Body of pancreas (tissue), 4 donors: ENCODE measurements at places on chromosomes 3 and 15. TPM values are rescaled to one million over a fixed set of nuclear protein-coding genes. Genes with fewer than 3 reads are reported as not detected.
A peak's percentile ranks its signal among the peaks of the same experiment; 100 is the strongest.

- DNase-seq: no peak
These were observed 2.6 kb upstream of the CIB2 start for GRCh38 chr15:78133801-78134200.

GRCh38 chr3:169998668-169999131 is 32.1 kb downstream of the SEC62 start:
- DNase-seq: no peak

GRCh38 chr15:68797191-68797590 is 23.5 kb downstream of the ANP32A start:
- no peak for DNase-seq

- DNase-seq: no peak
These were observed 157.7 kb downstream of the SMAD6 start for GRCh38 chr15:66859688-66860253.

DNA sequence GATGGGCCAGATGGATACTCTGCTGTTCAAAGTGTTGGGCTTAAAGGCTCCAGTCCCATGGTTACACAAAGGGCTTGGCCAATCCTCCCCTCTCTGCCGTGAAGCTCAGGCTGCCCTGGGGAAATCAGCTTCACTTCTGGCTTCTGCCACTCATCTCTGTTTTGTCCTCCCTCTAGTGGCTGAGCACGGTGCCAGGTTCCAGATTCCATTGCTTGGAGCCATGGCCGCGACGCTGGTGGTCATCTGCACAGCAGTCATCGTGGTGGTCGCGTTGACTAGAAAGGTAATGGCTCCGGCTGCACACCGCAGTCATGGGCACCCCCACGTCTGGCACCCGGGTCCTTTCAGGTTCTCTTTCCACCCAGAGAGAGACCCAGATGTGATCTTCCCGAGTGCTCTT is 5.6 kb downstream of the TIGIT start:
- DNase-seq: no peak

DNA sequence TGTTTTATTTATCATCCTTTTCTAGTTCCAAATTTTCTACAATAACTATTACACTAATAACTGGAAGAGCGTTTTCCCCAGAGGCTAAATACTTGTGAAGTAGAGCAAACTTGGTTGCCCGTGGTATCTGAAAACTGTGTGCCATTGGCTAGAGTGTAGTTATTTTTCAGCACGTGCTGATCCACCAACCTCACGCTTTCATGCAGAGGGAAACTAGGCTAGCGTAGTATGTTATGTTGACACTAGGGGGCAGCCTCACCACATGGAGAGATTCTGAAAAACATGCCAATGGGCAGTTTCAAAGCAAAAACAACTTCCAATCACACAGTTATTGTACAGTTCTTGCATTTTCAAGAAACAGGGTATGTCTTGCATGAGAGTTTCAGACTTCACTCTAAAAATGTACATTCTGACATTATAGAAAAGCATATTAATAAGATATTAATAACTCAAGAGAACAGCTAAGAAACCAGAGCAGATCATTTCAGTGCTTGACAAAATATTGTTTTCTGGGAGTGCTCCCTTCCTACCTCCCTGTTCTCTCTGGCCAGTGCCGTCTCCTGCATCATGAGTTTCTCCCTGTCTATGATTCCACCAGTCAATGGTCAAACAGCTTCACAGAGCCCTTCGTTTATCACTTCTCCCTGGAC is 39.7 kb downstream of the SPATA12 start:
- DNase-seq: peak; percentile 72

The EPHA6 gene
- 2.0 TPM for total RNA-seq
